ENCODE measurements at places on chromosomes 12 and 14.
A peak's percentile ranks its signal among the peaks of the same experiment; 100 is the strongest.

- no peak for DNase-seq
These were observed 1.7 kb downstream of the PPM1H start for GRCh38 chr12:62933220-62933601.

GRCh38 chr14:21070083-21070609, at the start of gene ARHGEF40:
Gene ARHGEF40 (plus strand): TSS chr14:21070304. CDS start chr14:21070397, 93 bp downstream.
- peak; percentile 57 for DNase-seq

DNA sequence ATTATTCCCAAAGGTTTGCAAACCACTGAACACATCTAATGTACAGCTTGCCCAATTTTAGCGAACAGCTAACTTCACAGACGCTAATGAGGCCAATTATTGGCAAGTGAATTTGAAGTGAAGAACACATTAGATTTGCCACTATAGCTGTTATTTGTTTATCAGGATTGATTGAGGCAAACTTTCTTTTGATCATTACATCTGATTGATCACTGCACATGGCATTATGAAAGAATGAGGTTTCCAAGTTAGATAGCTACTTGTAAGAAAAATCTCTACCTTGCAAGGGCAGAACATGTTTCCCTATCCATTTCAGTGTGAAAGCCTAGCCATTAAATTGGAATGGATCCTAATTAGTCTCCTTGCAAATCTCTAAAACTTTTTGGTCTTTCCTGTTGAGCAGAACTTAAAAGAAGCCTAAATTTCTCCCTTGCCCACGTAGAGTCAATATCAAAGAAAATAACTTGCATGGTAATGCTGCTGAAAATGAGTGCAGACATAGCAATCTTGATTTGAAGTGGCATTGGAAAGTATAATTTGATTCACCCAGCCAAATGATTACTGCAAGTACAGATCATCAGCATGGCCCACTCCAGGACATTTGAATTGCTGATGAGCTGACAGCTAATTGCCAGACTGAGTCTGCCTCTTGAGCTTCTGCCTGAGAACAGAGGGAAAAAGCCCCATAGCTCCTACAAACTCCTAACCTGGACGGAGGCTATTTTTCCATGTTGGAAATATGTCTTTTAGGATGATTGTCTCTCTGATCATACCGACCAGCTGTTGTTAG, 98.6 kb downstream of the TPH2 start:
- DNase-seq, result no peak

DNA sequence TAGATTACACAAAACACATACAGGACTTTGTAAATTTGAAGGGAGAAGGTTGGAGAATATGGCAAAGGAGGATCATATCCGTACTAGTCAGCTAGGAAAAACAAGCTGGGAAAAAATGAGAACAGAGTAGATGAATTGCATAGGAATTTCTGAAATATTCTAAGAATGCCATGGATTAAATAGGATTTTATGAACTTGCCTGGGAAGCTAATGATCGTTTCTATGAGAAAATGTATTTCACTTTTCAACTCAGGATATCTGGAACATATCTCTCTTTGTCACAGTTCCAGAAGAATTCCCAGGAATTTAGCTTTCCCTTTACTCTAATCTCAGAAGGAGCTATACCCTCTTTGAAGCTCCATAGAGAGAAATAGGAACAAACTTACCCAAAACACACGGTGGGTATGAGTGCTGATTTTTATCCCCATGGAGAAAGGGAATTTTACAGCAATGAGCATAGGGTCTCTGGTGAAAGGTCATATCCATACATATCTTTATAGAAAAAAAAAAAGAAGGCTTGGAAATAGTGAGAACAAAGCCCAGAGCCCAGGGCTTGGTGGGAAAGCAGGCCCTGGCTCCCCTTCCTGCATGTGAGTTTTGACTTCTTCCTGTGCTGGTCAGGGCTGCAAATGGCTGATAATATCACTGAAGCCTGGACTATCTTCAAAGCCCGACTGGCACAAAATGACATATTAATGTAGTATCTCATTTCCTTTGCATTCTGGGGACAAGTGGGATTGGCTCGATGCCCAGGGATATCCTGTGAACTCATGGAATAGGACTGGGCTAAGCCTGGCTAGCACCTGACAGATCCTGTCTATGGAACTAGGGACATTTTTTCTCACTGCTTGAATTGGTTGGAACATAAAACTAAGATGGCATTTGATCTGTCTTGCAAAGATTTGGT, 136.3 kb downstream of the AEBP2 start:
- DNase-seq, result no peak

- DNase-seq, result no peak
These were observed 52.5 kb downstream of the MRPL42 start for GRCh38 chr12:93519859-93520258.

- no peak for DNase-seq
These were observed 19.1 kb upstream of the PGF start for GRCh38 chr14:74974364-74975058.

Data from right renal pelvis (tissue), 4 donors.